Stimulated activated CD4-positive, alpha-beta T cell treated with anti-CD3 and anti-CD28 coated beads, Interleukin-2, amount 100 ng/mL, for 24 hours (primary cell): ENCODE measurements at places on chromosomes 3 and 15.

DNA sequence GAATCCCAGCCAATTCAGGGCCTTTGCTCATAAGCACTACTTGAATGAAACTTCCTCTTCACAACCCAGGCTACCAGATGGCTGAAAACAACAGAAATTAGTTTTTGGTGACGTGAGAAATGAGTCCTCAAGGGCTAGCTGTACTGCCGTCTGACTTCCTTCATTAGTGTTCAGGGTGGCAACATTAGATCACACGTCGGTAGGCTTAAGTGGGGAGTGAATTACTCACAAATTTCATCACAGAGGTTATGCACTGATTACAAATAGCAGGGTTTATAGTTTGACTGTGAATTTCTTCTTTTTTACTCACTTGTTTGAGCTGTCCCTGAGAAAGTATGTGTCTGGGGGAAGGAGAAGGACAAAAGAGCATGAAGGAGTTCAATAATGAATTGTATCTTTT lies 397.2 kb downstream of the GAP43 start:
- DNase-seq: no peak

- no peak for DNase-seq
These were observed 61.5 kb upstream of the FGD5 start for GRCh38 chr3:14757153-14757700.

DNA sequence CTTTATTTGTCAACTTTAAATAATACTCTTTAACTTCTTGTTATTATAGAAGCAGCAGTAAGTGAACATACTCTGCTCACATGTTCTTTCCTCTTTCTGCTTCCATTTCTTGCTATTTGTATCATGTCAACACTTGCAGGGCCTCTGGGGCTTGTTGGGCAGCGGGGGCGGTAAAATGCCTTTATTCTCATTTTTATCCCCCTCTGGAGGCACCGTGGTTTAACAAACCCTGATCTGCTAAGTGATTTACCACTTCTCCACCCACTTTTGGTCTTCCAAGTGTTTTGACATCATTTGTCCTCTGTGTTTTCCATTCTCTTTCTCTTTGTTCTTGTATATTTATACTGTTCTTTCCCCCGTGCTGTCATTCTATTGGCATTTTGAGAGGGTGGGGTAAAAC lies 33.9 kb downstream of the SCN10A start:
- DNase-seq: no peak

GRCh38 chr3:35690271-35690670 lies 50.9 kb downstream of the ARPP21 start:
- DNase-seq: no peak

GRCh38 chr3:74447221-74447620 lies 167.2 kb downstream of the CNTN3 start:
- no peak for DNase-seq
